Stimulated activated CD8-positive, alpha-beta memory T cell treated with anti-CD3 and anti-CD28 coated beads, Interleukin-7, amount 100 ng/mL, for 1 hour (primary cell): ENCODE measurements at places on chromosomes 12 and 14.
A peak's percentile ranks its signal among the peaks of the same experiment; 100 is the strongest.

DNA sequence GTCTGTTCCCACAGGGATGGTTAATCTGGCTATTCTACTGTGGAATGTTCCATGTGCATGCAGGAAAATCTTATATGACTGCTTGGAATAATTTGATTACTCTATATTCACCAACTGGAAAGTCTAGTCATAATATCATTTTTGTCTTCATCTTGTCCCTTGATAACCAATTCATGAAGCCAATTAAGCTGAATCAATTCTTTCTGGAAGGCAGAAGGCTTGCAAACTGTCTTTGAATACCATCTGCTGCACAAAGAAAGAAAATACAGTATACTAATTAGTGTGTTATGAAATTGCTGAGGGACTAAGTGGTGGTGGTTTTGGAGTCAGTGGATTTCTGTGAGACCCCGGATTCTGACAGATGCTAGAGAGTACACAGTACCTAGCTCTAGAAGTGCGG lies 546.5 kb upstream of the MIS18BP1 start:
- no peak for DNase-seq

GRCh38 chr12:81015510-81015909 lies 62.4 kb upstream of the ACSS3 start:
- DNase-seq = no peak

- no peak for DNase-seq
These were observed 420.8 kb downstream of the FUT8 start for GRCh38 chr14:65833267-65833880.

GRCh38 chr12:65518771-65519170 lies 240.3 kb downstream of the MSRB3 start:
- no peak for DNase-seq

DNA sequence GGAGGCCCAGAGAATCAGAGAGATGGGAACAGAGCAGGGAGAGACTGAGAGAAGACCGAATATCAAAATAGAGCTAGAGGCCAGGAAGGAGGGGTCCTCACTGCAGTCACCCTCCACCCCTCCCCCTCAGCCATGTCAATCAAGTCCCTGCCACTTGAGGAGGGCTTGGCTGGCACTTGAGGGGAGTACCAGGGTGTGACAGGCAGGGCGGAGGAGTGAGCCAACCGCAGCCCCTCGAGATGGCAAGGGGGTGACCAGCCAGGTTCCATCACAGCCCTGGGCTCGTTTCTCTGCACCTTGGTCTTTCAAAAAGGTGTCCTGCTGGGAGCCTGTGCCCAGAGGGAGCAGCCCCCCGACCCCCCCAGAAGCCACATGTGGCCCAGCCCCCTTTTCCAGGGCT lies 4.2 kb downstream of the AQP5 start:
- no peak for DNase-seq

DNA sequence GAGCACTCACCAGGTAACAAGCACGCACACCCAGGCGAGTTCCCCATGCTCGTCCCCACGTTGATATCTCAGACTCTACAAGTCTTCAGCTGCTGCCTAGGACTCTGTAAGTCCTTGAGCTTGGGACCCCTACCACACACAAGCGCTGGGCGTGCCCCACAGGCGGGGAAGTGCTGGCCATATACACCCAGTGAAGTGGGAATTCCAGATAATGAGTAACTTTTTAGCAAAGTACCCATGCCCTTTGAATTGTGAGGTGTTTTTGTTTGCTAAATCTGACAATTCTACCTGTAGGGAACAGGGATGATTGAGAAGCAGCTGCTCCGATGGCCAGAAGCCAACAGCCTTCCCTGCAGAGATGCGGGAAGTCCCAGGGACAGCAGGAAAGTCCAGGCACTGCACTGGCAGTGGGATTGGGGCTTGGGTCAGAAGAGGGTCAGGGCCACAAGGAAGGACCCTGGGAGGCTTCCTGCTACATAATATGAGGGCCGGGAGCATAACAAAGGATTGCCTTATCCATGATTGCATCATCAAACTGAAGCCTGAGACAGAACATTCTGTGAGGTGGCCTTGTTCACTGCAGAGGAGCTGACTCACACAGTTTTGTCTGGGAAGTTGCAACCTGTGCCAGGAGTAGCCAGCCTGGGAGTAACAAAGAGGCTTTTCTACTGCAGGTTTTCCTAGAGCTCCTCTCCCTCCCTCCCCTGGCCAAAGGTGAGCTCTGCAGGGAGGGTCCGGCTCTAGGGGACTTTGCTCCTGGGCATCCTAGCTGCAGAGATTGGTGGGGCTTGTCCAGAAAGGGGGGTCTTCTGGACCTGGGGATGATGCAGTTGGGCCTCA lies 13.2 kb upstream of the SERPINA3 start:
- no peak for DNase-seq

DNA sequence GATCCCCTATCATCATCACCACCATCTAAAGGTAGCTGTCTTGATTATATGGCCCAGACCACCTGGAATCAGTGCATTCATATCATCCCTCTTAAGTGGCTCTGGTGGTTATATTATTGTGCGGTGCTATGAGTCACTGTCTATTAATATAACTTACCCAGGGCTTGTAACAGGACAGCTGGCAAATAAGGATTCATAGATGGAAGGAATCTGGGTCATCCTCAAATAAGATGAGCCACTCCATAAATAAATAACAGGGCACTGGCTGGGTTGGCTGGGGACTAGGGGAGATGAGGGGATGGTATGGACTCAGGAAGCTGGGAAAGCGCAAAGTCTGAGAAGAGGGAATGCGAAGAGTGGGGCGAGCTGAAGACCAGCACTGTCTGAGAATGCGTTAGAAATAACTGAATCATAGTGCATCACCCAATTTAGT lies 216.1 kb downstream of the NUAK1 start:
- no peak for DNase-seq

DNA sequence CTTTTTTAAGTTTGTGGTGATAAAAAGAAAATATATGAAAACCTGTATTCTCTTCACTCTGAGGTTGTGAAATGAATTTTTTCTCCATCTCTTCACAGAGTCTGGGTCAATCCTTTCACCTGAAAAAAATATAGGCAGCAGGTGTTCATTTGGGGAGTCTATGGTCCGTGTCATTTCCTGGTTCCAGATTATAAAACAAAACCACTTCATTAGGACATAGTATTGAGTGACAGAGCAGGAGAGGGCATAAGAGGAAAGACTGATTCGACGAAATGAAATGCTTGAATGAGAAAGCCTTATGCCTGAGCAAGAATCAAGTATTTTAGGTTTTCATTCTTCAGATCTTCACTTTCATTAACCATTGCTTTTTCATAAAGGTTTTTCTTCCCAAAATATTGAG lies 51.8 kb upstream of the NUAK1 start:
- no peak for DNase-seq

- no peak for DNase-seq
These were observed 54.9 kb downstream of the BEGAIN start for GRCh38 chr14:100532154-100532861.

GRCh38 chr12:119684711-119685369 lies 16.9 kb downstream of the PRKAB1 start:
- DNase-seq = no peak

DNA sequence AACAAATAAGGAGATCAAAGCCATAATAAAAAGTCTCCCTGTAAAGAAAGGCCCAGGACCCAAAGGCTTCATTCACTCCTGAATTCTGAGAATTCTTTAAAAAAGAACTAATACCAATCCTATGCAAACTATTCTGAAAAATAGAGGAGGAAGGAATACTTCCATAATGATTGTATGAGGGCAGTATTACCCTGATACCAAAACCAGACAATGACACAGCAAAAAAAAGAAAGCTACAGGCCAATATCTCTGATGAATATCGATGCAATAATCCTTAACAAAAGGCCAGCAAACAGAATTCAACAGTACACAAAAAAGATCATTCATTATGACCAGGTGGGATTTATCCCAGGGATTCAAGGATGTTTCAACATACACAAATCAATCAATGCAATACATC lies 457.8 kb upstream of the FBXO33 start:
- DNase-seq = no peak

GRCh38 chr14:68247676-68248268 lies 428.2 kb downstream of the RAD51B start:
- no peak for DNase-seq

DNA sequence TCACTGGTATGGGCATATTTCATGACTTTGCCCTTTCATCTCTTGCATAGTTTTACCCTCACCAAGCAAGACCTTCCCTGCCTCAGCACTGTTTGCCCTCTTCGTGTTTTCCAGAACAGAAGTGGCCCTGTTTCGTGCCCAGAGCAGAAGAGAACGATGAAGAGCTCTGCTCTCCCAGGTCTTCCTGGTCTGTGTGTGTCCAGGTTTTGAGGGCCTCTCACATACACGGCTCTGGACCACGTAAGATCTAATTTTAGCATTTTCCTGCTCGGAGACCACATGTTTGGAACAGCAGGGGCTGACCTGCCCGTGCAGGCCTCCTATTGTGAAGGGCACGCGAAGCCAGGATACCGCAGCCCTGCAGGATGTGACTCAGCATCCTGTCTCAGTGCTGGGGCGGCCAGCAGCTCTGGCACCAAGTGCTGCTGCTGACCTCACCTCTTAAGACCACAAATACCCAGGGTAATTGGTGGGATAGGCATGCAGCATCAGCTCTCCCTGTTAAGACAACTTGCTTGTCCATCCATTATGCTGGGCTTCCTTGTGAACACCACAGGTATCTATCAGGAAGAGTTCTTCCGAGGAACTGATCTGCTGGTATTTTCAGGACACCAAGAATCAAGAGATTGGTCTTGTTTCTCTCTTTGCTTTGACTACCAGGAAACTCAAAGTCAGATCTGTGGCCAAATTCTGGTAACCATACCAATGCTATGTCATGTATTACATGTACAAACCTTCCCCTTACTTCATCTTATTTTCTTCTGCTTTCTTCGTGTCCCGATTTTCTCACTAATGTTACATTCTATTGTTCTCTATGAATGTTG lies 19.0 kb downstream of the SSH1 start:
- DNase-seq = peak; percentile 46

DNA sequence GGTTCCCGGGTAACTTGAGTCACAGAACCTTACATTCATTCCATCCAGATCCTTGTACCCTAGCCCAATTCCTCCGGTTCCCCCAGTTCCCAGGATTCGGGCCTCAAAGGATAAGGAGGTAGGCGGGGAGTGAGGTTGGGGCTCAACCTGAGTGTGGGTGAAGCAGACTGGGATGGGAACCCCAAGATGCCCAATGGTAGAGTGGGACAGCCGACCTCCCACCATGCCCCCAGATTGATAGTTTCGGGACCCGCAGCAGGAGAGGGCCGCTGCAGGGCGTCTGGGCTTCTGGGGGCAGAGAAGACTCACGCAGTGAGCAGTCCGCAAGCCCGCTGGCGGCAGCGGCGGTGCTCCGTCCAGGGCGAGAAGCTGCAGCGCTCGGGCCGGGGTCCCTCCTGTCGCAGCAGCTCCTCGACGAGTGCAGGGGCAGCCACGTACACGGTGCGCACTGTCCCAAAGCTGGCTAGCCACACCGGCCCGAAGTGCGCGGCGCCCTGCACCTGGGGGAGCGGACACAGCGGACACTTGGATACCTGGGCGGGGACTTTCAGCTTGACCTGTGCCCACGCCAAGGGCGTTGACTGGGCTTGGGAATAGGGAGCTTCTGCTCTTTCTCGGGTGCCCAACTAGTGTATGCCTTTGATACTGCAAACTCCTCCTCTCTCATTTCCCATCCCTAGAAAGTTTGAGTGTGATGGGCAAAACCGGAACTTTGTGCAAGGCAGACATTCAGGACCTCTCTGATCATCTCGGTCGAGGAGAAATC lies 997 bp downstream of the CYP27B1 start:
- no peak for DNase-seq

DNA sequence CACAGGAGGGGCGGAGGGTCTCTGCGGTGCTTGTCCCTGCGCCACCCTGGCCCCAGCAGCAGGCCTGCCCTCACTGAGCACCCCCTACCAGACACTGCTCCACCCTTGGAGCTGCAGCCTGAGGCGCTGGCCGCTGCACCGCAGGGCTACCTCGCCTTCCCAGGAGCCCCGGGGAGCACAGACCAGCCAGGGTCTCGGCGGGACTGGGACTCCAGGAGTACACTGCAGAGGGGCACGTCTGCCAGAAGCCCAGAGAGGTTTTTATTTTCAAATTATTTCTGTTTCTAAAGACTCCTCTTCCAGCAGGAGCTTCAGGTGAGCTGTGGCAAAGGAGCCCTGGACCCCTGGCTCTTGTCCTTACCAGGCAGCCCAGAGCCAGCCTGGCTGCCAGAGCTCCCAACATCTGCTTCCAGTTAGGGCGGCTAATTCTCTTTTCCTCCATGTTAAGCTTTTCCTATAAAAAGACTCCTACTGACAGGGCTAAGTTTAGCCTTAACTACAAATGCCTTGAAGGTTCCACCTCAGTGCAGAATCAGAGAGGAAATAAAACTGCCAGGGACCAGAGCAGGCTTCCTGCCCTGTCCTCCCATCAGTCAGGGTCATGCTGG lies 26.4 kb downstream of the DEGS2 start:
- no peak for DNase-seq

DNA sequence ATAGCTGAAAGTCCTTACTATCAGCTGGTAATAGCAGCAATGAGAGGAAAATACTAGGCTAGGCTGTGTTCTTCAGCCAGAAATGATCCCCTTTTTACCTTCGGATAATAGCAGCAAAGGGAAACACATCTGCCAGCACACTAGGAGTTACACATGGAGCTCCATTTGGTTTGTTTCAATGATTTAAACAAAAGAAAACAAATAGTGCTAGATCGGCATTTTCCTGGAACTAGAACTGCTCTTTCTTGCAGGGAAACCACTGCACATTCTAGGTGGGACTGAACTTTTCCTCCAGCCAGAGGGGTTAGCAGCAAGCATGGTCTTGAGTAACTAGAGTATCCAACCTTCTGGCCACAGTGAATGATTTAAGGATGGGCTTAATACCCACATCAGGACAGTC lies 117.6 kb downstream of the PDE6H start:
- no peak for DNase-seq

DNA sequence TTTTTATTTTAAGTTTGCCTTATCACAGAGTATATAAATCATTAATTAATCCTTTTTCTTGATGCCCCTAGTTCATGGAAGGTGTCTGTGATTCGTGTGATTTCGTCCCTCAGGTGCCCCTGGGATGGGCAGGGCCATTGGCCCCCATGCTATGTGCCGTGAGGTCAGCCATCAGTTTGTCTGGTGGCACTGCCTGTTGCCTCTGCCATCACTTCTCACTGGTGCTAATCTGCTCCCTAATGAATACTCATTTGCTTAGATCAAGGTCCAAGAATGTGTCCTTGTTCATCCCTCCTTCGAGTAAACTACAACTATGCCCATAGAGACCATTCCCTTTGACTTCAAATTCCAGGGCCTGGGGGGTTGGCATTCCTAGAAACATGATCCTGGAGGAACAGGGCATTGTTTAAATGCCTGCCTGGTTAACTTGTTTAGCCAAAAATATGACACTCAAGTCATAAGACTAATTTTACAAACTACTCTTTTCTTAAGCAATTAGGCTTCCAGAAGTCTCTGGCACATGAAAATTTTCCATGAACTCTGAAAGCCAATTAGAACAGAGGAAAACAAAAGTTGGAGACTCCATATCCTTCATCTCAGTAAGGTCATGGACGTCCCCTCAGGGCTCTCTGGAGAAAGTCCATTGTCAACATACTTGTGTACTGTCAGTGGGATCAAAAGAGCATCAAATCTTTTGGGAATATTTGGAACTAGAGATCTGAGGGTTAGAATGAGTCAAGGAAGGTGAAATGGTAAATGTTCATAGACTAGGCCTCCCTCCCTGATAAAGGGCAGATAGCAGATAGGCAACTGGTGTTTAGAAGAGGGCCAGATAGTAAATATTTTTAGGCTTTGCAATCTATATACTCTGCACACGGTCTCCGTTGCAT lies 90.9 kb upstream of the PLXNC1 start:
- no peak for DNase-seq
